ENCODE measurements at places on chromosomes 12 and 14.

- DNase-seq, result no peak
These were observed 5.1 kb downstream of the ARHGDIB start for GRCh38 chr12:14956024-14956891.

- no peak for DNase-seq
These were observed 6.6 kb upstream of the PPP2R5C start for GRCh38 chr14:101754893-101755292.

DNA sequence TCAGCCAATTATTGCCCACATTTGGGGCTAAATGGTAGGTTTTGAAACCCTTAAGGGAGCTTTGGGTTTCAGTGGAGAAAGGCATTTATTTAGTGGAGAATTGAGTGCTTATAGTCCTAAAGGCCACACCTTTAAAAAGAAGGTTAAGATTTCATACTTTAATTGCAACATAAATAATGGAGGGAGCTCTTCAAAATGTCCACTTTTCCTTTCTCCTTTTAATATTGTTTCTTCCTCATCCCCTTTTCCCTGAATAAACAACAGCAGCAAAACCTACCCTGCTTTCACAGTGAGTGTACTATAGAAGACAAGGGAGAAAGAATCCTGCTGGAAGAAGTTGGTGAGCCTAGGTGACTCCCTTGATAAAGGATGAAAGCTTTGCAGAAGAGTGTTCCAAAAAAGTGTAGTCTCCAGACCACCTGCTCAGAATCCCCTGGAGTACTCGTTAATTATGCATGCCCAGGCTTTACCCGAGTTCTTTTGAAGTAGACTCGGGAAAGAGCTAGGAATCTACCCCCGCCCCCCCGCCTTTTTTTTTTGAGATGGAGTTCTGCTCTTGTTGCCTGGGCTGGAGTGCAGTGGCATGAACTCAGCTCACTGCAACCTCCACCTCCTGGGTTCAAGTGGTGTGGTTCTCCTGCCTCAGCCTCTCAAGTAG is 11.5 kb upstream of the EID3 start:
- DNase-seq, result no peak

DNA sequence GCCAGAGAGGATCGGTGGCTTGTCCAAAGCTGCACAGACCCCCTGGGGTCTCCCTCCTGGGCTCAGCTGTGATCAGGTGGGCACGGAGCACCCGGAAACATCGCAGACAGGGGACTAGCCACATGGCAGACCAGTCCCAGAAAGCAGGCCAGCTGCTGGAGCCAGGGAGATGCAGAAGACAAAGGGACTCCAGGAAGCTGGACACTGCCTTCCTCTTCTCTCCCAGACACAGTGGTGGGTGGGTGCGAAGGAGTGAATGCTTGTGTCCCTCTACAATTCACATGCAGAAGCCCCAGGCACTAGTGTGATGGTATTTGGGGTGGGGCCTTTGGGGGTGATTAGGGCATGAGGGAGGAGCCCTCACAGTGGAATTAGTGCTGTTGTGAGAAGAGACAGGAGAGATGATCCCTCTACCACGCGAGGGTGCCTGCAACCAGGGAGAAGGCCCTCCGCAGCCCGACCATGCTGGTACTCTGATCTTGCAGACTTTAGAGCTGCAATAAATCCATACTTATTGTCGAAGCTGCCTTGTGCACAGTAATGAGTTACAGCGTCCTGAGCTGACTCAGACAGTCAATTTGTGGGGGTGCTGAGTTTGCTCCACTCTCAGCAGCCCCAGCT is 95.2 kb downstream of the CALM1 start:
- DNase-seq, result no peak

- no peak for DNase-seq
These were observed 24.4 kb upstream of the HSP90B1 start for GRCh38 chr12:103905730-103906349.

DNA sequence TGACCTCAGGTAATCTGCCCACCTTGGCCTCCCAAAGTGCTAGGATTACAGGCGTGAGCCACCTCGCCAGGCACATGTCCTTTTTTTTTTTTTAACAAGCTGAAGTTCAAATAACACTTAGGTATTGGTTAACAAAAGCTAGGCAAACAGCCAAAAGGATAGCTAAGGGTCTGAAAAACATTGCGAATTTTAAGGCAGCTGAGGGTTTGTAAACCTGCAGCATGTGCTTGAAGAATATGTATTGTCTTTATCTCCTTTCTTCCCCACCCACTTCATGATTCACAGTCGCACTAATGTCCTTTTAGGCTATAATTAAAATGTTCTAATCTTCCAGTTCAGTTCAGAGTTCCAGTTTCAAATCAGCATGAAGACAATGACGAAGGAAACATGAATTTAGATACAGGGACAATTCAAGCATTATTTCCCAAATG is 30.1 kb upstream of the CERS5 start:
- DNase-seq, result no peak

DNA sequence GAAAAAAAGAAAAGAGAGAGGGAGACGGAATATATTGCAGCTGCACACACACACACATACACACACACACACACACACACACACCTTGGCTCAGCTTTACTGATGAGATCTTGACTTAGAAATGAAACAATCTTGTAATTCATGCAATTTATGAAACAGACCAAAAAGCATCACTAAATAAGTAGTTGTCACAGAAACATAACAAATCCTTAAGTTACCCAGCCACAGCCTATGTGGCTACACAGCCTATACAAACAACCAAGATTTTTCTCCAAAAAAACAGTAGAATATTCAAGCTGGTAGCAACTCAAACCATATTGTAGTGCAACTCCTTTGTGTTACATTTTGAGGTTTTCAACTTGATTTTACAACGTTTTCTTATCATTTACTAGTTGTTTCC is 37.9 kb upstream of the GNG2 start:
- no peak for DNase-seq

GRCh38 chr14:69281450-69282169 is 21.7 kb downstream of the GALNT16 start:
- DNase-seq, result no peak

DNA sequence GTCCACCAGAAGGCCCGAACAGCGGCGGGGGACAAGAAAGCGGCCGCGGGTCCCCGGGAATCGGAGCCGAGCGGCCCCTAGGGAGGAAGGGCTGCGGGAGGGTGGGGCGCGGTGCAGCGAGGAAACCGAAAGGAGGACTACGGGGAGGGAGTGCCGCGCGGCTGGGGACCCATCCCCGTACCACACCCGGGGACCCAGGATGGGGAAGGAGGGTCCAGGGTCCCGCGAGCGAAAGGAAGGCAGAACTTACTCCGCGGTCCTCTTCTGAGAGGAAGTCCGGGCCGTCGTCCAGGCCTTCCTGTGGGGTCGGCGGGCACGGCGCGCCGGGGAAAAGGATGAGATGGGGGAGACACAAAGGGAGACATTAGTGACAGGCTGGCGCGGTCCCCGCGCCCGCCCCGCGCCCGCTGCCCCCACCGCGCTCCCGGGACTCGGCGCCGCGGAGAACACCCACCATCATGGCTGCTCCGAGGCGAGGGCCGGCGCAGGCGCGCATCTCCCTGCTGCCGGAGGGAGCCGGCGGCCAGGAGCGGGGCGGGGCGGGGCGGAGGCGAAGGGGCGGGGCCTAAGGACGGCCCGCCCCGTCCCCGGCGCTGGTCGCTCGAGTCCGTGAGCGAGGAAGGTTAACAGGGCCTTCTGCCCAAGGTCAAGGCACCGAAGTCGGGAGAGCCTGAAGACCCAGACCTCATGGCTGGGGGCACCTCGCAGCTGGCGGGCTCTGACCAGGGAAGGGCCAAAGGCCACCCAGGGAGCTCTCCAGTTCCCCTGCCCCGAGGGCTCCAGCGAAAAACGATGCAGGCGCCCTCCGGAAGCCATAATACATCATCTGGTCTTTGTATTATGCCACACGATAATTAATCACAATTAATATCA is at the start of gene SNX6:
Gene SNX6 (minus strand): TSS at position 492 of the 873 bp plus-strand sequence. CDS start 32 bp downstream, at position 460.
- peak; percentile 71 for DNase-seq

DNA sequence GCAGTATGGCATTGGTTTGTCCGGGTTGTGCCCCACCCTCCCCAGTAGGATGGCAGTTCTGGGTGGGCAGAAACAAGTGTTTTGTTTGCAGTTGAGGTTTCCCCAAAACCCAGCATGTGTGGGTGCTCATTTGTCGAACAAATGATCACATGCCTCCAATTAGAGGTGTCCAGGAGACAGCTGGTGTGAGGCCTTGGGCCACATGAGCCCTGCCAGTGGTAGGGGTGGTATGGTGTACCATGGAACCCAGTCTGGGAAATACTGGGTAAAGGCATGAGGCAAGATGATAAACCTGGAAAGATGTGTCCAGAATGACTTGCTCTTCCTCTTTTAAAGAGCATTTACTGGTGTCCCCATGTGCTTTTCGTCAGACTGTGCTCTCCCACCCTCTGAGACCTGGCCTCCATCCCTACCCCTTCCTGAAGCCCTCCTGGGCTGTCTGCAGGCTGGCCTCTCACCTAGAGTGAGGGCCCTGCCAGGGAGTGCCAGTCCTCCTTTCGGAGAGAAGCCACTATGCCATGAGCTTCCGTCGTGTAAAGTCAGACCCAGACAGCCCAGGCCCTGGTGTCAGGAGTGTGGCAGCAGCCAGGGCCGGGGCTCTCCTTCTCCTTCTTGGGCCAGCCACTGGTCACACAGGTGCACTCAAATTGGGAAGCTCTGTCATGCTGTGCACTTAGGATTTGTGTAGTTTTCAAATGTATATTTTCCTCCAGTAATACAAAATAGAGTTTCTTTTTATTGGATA is 17.6 kb downstream of the ANKRD9 start:
- DNase-seq, result no peak

DNA sequence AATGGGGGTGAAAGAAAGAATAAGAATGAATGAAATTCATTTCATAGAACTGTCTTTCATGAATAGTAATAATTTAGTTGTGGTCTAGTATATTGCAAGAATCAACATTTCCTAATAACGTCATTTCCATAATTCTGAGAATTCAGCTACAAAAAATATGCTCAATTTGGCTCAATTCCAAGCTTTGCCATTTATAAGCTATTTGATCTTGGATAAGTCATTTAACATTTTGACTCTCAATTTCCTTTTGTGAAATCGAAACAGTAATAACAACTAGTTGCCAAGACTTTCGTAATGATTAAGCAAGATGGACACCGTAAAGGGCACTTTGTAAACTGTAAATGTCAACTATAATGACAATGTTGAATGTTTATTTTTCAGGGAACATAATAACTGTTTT is 18.1 kb downstream of the NOS1 start:
- no peak for DNase-seq

DNA sequence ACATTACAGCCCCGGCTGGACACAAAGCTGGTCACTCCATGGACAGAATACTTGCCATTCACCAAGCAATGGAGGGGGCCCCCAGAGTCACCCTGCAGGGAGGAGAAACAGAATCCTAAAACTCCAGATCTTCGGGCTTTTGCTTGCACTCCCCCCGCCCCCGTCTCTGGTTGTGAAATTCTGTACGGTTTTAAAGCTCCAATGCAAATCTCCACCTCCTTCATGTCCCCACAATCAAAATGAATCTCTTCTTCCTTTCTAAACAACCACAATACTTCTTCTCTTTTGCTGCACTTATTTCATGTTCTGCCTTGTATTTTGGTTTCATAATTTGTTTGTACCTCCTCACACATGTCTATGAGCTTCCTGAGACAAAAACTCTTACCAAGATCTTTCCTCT is 5.8 kb upstream of the BIN2 start:
- no peak for DNase-seq

GRCh38 chr14:61257469-61258057 is 23.6 kb downstream of the TMEM30B start:
- no peak for DNase-seq

DNA sequence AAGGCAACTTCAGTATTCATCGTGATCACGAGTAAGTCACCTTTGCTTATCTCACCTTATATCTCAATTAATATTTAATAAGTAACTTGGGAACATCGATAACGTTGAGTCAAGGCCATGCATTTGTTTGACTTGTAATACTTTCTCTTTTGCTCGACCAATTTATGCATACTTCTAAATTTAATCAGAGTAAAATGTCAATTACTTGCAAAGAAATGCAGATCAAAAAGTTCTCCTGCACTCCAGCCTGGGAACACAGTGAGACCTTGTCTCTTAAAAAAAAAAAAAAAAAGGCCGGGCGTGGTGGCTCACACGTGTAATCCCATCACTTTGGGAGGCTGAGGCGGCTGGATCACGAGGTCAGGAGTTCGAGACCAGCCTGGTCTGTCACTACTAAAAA is 11.8 kb upstream of the HIP1R start:
- no peak for DNase-seq

DNA sequence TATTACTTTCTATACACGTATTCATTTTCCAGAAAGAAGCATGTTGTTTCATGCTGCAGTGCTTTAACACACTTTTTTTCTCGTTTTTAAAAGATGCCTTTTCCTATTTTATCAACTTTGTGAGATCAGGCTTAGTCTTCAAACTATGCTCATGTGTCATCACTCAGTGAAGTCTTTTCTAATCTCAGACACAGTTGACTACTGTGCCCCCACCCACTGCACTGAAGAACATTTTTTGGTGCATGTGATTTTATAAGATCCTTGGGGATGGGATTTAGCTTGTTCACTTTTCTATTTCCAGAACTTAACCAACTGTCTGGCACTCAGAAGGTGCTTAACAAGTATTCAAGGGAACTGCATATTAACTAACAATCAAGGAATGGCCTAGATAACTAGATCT is 85.5 kb downstream of the CDK17 start:
- no peak for DNase-seq

- DNase-seq, result no peak
These were observed 360.5 kb upstream of the TMPO start for GRCh38 chr12:98154850-98155249.

DNA sequence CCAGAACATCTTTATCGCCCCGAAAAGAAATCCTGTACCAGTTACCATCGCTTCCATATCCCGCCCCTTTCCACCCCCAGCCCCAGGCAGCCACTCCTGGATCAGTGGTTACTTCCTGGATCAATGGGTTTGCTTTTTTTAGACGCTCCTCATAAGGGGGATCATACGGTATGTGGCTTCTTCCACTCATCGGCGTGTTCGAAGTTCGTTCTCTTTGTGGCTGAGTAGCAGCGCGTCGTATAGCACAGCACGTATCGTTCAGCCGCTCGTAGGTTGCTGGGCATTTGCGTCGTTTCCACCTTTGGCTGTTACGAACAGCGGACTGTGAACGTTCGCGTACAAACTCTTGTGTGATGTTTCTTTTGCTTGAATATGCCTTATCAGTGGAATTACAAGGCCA is 1.8 kb downstream of the NOC4L start:
- no peak for DNase-seq

DNA sequence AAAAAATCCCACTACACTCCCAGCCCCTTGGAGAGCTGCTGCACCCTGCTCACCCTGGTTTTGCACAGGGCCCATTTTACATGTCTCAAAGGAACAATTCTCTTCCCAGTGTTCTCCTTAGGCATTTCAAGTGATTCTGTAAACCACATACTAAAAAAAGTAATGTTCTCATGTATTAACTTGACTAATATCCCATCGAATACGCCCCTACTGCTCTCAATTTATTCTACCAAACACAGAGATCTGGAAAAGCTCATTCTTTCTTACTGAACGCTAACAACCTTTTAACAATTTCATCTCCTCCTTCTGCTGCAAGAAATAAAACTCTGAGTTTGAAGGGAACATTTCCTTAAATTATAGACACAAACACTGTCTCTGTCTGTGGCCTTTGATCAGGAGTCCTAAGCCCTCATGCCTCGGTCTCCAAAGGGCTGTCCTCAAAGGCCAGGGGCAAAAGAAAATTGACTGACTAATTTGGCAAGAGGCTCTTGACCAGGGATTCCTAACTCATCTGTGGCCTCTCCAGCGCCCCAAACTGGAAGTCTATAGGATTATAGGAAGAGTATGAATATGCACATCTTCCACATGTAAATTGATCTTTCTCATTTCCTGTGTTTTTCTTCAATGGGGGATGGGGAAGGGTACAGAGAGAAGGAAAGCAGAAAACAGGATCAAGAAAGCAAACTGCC is 17.1 kb upstream of the TSPAN11 start:
- no peak for DNase-seq

Measured in NCI-H1048 (cell line).